Kidney glomerular epithelial cell (primary cell): ENCODE measurements at places on chromosomes 13 and 19.
A peak's percentile ranks its signal among the peaks of the same experiment; 100 is the strongest.

DNA sequence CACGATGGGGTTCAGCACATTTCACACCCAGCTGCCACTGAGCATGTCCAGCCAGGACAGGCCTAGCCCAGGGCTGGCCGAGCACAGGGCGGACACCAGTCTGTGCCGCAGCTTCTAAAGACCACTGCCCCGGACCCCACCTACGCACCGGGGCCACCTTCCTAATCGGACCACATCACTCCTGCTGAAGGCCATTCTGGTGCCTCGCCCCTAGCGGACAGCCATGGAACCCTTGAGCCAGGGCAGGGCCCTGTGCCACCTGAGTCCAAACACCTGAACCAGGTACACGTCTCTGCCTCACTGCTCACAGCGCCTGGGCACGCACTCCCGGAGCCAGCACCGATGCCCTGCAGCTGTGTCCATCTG lies 8.4 kb upstream of the C13orf46 start:
- DNase-seq, result no peak

- no peak for DNase-seq
Observed at GRCh38 chr13:20977394-20977793, 74.8 kb upstream of the XPO4 start.

DNA sequence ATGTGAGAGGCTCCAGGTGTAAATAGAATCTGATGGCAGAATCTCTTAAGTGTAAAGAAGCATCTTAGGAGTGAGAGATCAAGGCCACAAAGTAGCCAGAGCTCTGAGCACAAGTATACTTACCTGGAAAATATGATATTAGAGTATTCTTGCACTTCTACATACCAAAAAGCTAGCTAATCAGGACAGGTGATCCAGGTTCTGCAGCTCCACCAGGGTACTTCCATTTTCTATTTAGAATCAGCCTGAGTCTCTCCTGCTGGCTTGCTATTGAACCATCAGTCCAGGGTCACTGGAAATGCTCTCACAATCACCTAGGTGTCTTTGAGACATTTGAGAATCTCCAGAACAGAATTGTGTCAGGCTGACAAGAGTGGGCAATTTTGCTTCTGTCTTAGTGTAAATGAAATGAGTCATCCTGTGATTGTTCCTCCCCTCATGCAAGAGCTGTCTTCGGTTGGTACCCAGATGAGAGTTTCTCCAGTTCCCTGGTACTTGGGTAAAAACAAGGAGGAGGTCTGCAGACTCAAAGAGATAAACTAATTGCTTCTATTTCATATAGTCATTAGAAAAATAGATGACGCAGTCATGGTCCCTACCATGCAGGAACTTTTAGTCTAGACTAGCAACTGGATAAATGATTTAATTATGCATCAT lies 14.6 kb downstream of the ZNF254 start:
- peak; percentile 25 for DNase-seq

DNA sequence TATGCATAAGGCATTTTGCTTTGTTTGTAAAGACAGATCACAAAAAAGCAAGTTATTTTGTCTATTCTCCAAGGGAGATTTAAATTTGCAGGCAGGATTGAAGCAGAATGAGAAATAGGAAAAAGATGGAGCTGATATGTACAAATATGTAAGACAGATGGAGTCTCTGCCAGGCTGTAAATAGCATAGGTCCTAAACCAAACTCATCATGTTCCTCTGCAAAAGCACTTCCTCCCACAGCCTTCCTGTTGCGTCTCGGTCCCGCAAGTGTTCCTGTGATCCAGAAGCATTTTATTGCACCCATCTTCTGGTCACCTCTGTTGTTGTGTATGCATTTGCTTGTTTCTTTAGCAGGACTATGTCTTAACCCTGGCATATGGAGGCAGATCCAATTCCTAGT lies 95.7 kb upstream of the CLDN10 start:
- no peak for DNase-seq

DNA sequence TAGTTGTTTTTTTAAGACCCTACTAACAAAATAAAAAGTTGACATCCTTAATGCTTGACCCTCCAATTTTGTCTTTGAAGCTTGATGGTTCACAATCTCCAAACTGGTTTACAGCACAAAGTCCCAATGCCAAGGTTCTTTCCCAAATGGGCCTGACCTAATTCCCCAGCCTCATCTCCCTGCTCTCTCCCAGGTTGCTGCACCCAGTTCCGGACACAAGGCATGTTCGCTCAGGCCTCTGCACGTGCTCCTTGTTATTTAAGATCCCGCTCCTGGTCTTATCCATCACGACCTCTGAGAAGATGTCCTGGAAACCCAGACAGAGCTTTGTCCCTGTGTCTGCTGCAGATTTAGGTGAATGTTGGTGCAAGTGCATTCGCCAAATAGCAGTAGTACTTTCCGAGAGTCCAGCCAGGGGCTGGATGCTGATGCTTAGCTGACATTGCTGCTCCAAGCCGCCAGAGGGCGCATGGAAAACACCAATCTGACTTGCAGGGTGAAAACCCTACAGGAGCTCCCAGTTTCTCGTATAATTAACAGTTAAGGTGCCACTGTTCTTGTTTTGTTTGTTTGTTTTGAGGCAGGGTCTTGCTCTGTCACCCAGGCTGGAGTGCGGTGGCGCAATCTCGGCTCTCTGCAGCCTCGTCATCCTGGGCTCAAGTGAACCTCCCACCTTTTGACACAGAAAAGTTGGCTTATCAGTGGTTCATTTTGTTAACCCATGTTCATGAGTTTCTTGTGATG lies 18.5 kb downstream of the LYPD3 start:
- DNase-seq, result peak; percentile 59

DNA sequence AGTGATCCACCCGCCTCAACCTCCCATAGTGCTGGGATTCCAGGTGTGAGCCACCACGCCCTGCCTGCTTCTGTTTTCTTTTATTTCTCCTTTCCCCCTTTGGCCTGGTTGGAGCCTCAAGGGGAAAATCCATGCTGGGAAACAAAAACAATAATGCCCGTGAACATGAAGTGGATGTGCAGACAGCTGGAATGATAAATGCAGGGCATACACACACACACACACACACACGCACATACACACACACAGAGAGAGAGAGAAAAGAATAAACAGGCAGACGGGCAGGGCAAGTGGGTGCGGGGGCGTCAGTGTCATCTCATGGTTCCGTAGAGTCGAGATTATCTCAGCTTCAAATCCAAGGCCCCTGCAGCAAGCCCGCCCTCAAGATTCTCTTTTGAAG lies 4.4 kb upstream of the PLEKHF1 start:
- no peak for DNase-seq

DNA sequence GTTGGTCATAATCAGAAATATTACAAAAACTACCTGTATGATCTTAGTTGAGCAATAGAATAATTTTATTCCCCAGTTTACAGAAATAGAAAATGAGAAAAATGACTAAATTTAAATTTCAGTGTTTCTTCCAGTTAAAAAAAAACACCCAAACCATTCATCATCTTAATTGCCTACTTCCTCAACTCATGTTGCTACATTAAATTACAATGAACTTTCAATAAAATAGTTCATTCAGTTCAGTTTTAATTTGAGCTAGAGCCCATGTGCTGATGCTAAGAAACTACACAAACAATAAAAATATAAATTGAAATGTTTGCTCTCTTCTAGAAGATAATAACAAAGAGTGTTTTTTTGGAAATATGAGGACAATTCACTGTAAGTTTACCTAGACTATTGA lies 820.4 kb downstream of the SLITRK6 start:
- no peak for DNase-seq

- no peak for DNase-seq
Observed at GRCh38 chr13:73168953-73169401, 110.2 kb downstream of the KLF5 start.

DNA sequence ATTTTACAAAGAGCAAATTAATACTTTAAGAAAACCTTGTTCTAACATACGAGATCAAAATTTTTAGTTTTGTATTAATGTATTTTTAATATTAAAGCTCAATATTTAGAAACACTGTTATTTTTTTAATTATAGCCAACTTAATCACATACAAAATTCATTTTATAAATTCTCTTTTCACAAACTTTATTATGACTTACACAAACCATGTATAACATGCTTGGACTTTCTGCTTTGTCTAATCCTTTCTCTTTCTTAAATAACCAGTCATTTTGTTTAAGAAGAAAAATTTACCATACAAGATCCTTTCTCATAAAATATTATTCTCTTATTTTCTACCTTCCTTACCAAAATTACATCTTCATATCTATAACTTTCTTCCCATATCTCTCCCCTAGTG lies 62.2 kb downstream of the CYSLTR2 start:
- no peak for DNase-seq

- no peak for DNase-seq
Observed at GRCh38 chr19:887072-887471, 5.9 kb downstream of the MED16 start.

GRCh38 chr19:35528218-35529038 lies at the start of gene SBSN:
SBSN (minus strand) TSS chr19:35528311; CDS start chr19:35528281, 30 bp downstream.
- DNase-seq, result no peak
